ENCODE measurements at places on chromosomes 4 and X.

GRCh38 chr4:150067859-150068258 is 10.4 kb upstream of the DCLK2 start:
- no peak overlapping the region for H3K4me3 ChIP-seq
- H3K27me3 ChIP-seq: peaks cover 35% of the 10 kb centered on the region
- H3K36me3 ChIP-seq: peaks cover 6% of the 10 kb centered on the region
- H3K4me1 ChIP-seq: no peaks in the 10 kb centered on the region

DNA sequence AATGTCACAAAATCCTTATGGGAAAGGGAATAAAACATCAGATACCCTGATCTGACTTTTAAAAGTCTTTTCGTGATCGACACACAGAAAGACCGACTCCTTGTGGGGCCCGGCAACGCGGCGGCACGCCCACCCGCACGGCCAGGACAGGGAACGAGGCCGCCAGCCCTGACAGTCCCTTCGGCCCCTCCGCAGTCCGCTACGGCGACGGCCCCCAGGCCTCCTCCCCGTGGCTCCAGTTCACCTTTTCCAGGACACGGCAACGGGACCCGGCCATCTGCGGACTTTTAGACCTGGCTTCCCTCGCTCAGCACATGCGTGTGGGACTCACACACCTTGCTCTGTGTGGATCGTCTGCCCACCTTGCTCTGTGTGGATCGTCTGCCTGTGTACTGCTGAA is 33.6 kb upstream of the GTPBP6 start:
- H3K4me3 ChIP-seq: no peak overlapping the region
- peaks cover 53% of the 10 kb centered on the region for H3K36me3 ChIP-seq
- no peak for ATAC-seq
- H3K27ac ChIP-seq: no peak overlapping the region

- H3K36me3 ChIP-seq: no peaks in the 10 kb centered on the region
- no peak for ATAC-seq
- no peaks in the 10 kb centered on the region for H3K27me3 ChIP-seq
- no peaks in the 10 kb centered on the region for H3K4me1 ChIP-seq
- no peak overlapping the region for H3K27ac ChIP-seq
Measured at GRCh38 chrX:29862126-29862677, 353.2 kb upstream of the MAGEB2 start.

DNA sequence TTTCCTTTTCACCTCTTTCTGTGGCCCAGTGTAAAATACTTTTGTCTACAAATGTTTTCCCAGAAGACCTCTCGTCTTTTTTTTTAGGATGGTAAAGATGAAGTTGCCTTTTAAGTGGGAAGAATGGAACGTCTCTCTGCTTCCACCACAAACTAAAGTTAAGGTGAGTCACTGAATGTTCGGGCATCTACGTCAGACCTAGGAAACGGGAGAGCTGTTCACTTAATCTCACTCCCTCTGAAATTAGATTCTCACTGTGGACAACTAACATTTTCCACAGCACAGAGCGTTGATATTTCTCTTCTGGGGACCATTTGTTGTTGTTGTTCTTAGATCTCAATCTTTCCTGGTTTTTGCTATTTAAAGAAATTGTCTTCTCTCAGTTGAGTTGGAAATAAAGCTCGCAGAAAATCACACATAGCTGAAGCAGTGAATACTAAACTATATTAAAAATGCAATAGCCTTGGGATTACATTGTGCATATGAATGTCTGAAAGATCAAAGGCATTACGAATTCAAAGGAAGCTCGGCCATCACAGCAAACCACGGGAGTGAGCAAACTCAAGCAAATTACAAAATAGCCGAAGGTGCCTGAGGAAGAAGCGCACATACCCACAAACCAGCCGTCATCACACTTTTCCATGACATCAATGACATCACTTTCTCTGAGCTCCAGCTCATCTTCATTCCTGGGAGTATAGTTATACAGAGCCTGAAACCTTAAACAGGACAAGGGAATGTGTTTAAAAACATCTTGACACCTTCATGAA is 53.9 kb upstream of the PDLIM3 start:
- H3K27ac ChIP-seq: peak overlapping the region; percentile 5
- H3K4me3 ChIP-seq: no peak overlapping the region
- ATAC-seq: no peak
- peaks cover 5% of the 10 kb centered on the region for H3K36me3 ChIP-seq
- peaks cover 15% of the 10 kb centered on the region for H3K4me1 ChIP-seq
- peaks cover 16% of the 10 kb centered on the region for H3K27me3 ChIP-seq

DNA sequence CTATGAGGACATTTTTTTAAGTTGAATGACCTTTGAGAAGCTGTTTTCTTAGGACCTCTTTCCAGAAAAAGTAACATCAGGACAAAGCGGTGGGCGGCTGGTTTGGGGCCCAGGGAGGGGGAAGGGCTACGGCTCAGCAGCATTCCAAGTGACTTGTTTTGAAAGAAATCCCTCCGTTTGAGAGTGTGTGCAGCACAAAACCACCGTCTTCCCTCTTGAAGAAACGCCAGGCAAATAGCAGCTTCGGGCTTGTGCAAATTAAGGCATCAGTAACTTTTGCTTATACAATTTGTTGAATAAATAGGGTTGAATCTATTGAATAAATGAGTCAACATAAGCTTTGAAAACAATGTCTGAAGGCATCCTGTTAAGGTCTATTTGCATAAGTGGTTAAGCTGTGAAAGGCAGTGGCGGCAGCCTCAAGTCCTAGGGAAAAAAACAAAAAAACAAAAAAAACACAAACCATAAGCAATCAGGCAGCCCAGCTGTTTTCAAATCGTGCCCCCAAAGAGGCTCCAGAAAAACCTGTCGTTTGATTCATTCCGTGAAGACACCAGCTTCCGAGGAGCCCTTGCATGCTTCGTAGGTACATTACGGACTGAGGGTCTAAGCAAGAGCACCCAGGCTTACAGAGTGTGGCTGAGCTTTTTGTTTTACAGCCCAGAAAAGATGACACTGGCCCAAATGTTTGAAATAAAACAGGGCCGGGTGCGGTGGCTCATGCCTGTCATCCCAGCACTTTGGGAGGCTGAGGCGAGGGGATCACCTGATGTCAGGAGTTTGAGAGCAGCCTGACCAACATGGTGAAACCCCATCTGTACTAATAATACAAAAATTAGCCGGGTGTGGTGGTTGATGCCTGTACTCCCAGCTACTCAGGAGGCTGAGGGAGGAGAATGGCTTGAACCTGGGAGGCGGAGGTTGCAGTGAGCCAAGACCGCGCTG is 103.7 kb downstream of the CRLF2 start:
- H3K4me3 ChIP-seq: no peak overlapping the region
- H3K27ac ChIP-seq: no peak overlapping the region
- peaks cover 33% of the 10 kb centered on the region for H3K27me3 ChIP-seq
- no peak for ATAC-seq
- no peaks in the 10 kb centered on the region for H3K36me3 ChIP-seq

DNA sequence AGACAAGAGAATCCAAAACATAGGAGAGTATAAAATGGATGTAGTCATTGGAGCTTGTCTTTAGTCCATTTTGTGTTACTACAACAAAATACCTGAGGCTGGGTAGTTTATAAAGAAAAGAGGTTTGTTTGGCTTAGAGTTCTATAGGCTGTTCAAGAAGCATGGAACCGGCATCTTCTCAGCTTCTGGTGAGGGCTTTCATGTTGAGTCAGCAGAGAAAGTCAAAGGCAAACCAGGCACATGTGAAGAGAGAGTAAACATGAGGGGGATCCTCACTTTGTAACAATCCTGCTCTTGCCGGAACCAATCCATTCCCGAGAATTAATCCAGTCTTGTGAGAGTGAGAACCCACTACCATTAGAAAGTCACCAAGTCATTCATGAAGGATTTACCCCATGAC is 8.1 kb upstream of the HCCS start:
- no peak overlapping the region for H3K27ac ChIP-seq
- no peaks in the 10 kb centered on the region for H3K4me1 ChIP-seq
- no peaks in the 10 kb centered on the region for H3K27me3 ChIP-seq
- no peak for ATAC-seq
- H3K36me3 ChIP-seq: no peaks in the 10 kb centered on the region

- peak overlapping the region; percentile 83 for H3K27ac ChIP-seq
- H3K4me3 ChIP-seq: no peak overlapping the region
- H3K27me3 ChIP-seq: no peaks in the 10 kb centered on the region
- H3K36me3 ChIP-seq: peaks cover 49% of the 10 kb centered on the region
Measured at GRCh38 chr4:140702096-140702757, 54.0 kb downstream of the TBC1D9 start.

GRCh38 chr4:62588671-62589070 is 1388.5 kb downstream of the ADGRL3 start:
- H3K27ac ChIP-seq: no peak overlapping the region
- no peaks in the 10 kb centered on the region for H3K36me3 ChIP-seq
- no peaks in the 10 kb centered on the region for H3K27me3 ChIP-seq
- no peak for ATAC-seq
- H3K4me3 ChIP-seq: no peak overlapping the region
- no peaks in the 10 kb centered on the region for H3K4me1 ChIP-seq

GRCh38 chr4:128286474-128287058 is 1.0 kb downstream of the PGRMC2 start:
- H3K4me3 ChIP-seq: peak overlapping the region; percentile 94
- no peaks in the 10 kb centered on the region for H3K36me3 ChIP-seq
- no peaks in the 10 kb centered on the region for H3K27me3 ChIP-seq
- H3K27ac ChIP-seq: peak overlapping the region; percentile 70

DNA sequence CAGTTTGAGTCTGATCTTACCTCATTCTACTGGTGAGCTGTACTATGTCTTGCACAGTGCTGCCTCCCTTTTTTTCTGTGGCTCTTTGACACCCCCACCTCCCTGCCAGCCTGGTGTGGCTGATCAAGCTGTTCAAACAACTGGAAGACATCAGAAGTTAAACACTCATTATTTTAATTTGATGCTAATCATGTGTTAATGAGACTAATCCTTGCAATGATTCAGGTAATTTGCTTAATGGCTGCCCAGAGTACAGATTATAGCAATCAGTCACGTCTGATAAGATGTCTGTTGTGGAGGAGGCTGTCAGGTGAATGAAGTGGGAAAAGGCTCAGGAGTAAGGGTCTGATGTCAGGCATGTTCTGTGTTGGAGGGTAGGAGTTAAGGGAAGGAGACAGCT is 87.4 kb upstream of the GK2 start:
- H3K27me3 ChIP-seq: peaks cover 32% of the 10 kb centered on the region
- no peaks in the 10 kb centered on the region for H3K4me1 ChIP-seq
- H3K4me3 ChIP-seq: no peak overlapping the region
- no peak overlapping the region for H3K27ac ChIP-seq
- no peak for ATAC-seq
- H3K36me3 ChIP-seq: no peaks in the 10 kb centered on the region

GRCh38 chrX:107561468-107562215 is 66.7 kb upstream of the PRPS1 start:
- H3K36me3 ChIP-seq: no peaks in the 10 kb centered on the region
- no peaks in the 10 kb centered on the region for H3K4me1 ChIP-seq
- no peak overlapping the region for H3K27ac ChIP-seq
- ATAC-seq: no peak
- no peaks in the 10 kb centered on the region for H3K27me3 ChIP-seq
- H3K4me3 ChIP-seq: no peak overlapping the region

DNA sequence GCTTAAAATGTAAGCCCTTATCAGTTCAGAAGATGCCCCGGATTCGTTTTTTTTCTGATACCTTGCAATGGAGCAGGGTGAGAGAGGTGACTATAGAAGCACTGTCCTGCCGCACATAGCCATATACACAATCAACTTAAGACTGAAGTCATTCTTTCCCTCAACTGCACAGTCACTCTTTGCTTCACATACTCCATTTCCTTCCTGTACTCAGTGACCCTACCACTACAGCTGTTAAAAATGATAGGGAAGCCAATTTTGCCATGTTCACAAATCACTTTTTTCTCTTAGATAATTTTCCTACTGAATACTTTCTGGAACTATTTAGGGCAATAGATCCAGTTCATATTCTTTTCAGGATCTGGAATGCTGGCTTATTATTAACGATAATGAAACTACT is 300.0 kb downstream of the ANK2 start:
- peaks cover 39% of the 10 kb centered on the region for H3K27me3 ChIP-seq
- H3K4me1 ChIP-seq: peaks cover 13% of the 10 kb centered on the region
- no peak for ATAC-seq
- no peak overlapping the region for H3K4me3 ChIP-seq
- H3K27ac ChIP-seq: no peak overlapping the region

GRCh38 chr4:110085131-110085530 is 113.3 kb downstream of the ELOVL6 start:
- no peak overlapping the region for H3K4me3 ChIP-seq
- peaks cover 5% of the 10 kb centered on the region for H3K4me1 ChIP-seq
- no peak for ATAC-seq
- H3K36me3 ChIP-seq: no peaks in the 10 kb centered on the region

- no peak for ATAC-seq
- H3K4me3 ChIP-seq: no peak overlapping the region
- H3K27me3 ChIP-seq: no peaks in the 10 kb centered on the region
- no peak overlapping the region for H3K27ac ChIP-seq
Measured at GRCh38 chrX:21171181-21171580, 203.0 kb upstream of the CNKSR2 start.

GRCh38 chrX:1341545-1342184 is 5.1 kb downstream of the IL3RA start:
- peaks cover 4% of the 10 kb centered on the region for H3K4me1 ChIP-seq
- ATAC-seq: no peak
- peaks cover 7% of the 10 kb centered on the region for H3K36me3 ChIP-seq
- no peak overlapping the region for H3K27ac ChIP-seq
- peaks cover 8% of the 10 kb centered on the region for H3K27me3 ChIP-seq

- H3K27ac ChIP-seq: no peak overlapping the region
- peaks cover 46% of the 10 kb centered on the region for H3K27me3 ChIP-seq
- peak overlapping the region; percentile 97 for H3K4me3 ChIP-seq
- H3K4me1 ChIP-seq: peaks cover 35% of the 10 kb centered on the region
Measured at GRCh38 chr4:78056265-78057129, 626 bp upstream of the FRAS1 start.

- no peak for ATAC-seq
- no peak overlapping the region for H3K27ac ChIP-seq
- peak overlapping the region; percentile 70 for H3K4me3 ChIP-seq
- H3K36me3 ChIP-seq: no peaks in the 10 kb centered on the region
Measured at GRCh38 chr4:153787575-153787974, 1.3 kb downstream of the SFRP2 start.

- H3K36me3 ChIP-seq: peaks cover 30% of the 10 kb centered on the region
- peaks cover 5% of the 10 kb centered on the region for H3K4me1 ChIP-seq
- ATAC-seq: no peak
- no peak overlapping the region for H3K27ac ChIP-seq
Measured at GRCh38 chrX:85941275-85941674, 106.1 kb downstream of the CHM start.

- no peaks in the 10 kb centered on the region for H3K27me3 ChIP-seq
- H3K4me1 ChIP-seq: no peaks in the 10 kb centered on the region
- ATAC-seq: no peak
- no peak overlapping the region for H3K27ac ChIP-seq
- peaks cover 37% of the 10 kb centered on the region for H3K36me3 ChIP-seq
Measured at GRCh38 chr4:15065516-15065915, 63.2 kb downstream of the CPEB2 start.
